ENCODE measurements at places on chromosomes 13 and 19. TPM values are rescaled to one million over a fixed set of nuclear protein-coding genes. Genes with fewer than 3 reads are reported as not detected.
A peak's percentile ranks its signal among the peaks of the same experiment; 100 is the strongest.

The TLE2 gene
- total RNA-seq, result not detected

The ZNF835 gene
- not detected for total RNA-seq

The F2RL3 gene
- total RNA-seq, result 4.6 TPM

The ACP7 gene
- not detected for total RNA-seq

The CCDC106 gene
- 5.7 TPM for total RNA-seq

The SIAH3 gene
- total RNA-seq, result not detected

The PABPC3 gene
- 0.12 TPM for total RNA-seq

The CARS2 gene
- 40.3 TPM for total RNA-seq

The ZNF723 gene
- total RNA-seq, result 0.12 TPM

DNA sequence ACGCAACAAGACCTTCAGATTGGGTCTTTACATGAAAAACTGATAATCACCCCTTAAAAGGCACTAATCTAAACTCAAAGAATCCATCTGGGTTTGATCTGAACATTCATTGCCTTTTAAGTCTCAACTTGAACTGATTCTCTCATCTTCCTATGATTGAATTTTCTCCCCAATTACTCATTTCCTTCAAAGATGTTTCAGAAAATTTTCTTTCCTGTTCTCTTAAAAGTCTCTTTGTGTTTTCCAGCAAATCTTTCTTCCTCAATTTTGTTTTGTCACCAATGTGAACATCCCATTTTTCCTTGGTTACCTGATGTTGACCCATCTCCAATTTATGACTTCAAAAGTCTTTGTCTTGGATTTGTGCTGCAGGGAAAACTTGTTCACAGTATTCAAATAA, 234.3 kb downstream of the DACH1 start:
- DNase-seq, result no peak

DNA sequence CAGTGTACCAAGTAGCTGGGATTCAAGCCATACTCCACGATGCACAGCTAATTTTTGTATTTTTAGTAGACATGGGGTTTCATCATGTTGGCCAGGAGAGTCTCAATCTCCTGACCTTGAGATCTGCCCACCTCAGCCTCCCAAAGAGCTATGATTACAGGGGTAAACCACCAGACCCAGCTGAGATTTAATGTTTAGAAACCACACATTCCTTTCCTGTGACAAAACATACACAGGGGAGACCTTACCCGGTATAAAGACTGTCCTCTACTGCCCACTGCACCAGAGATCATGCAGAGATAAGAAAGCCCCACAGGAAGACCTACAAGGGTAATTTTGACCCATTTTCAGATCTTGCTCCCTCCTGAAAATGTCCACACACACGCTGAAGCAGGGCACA, 22.8 kb upstream of the ZNF83 start:
- DNase-seq, result peak; percentile 63

- DNase-seq, result no peak
Measured at GRCh38 chr13:39577203-39577602, 25.8 kb downstream of the LHFPL6 start.

GRCh38 chr19:13784731-13785452, 10.4 kb upstream of the ZSWIM4 start:
- DNase-seq, result peak; percentile 74

GRCh38 chr19:11159598-11160439, 4.2 kb upstream of the SPC24 start:
- no peak for DNase-seq

GRCh38 chr13:99034333-99035085, 56.6 kb upstream of the DOCK9 start:
- DNase-seq, result no peak

DNA sequence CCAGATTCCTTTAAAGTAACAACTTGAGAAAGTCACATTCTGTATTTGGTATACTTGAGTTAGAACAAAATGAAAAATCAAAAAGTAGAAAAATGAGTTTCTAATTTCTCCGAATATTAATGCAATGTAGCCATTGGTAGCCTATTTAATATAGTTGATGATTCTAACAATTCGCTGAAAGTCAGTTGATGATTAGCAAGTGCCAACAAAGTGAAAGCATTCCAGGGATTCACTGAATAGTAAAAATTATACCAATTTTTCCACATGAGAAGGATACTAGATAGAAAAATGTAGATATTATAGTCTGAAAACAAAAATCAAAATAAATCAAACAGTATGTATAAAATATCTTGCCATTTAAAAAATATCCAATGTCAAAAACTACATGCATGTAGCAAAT, 117.2 kb downstream of the FREM2 start:
- DNase-seq, result no peak

DNA sequence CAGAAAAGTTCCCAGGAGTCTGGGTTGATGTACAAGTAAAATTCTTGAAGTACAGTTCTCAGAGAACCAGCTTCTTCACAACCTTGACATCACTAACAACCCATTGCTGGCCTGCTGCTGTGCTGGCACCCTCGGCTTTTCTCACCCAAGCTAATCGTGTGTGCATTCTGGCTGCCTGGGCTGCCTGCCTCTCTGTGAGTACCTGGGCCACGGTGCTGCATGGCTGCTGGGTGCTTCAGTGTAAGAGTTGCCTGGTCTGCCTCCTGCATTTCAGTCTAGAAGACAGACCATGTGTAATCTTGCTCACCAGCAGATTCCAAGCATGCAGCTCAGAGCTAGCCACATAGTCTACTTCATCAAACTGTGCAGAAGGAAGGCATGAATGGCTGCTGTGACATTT, 50.5 kb upstream of the MEDAG start:
- DNase-seq, result no peak

DNA sequence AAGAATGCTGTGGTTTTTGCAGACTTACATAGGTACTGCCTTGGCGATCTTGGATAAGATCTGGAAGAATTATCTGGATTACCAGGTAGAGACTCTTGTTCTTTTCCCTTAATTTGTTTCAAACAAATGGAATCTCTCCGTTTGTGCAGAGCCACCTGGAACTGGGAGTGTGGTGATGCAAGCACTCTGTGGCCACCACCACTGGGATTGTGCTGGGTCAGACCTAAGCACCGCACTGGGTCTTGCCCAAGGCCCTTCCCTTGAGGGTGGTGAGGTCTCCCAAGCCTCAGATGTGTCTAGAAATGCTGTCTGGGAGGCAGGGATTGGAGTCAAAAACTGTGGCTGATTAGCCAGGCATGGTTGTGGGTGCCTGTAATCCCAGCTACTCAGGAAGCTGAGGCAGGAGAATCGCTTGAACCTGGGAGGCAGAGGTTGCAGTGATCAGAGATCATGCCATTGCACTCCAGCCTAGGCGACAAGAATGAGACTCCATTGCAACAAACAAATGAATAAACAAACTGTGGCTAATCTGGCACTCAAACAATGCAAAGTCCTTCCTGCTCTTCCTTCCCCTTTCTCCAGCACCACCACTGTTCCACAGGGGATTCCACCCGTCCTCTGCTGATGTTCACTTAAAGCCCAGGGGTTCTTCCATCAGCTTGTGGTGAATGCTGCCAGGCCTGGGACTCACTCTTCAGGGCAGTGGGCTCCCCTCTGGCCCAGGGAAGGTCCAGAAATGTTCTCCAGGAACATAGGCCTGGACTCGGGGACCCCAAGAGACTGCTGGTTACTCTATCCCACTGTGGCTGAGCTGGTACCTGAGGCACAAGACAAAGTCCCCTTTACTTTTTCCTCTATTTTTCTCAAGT, 10.8 kb upstream of the CEACAM1 start:
- no peak for DNase-seq

DNA sequence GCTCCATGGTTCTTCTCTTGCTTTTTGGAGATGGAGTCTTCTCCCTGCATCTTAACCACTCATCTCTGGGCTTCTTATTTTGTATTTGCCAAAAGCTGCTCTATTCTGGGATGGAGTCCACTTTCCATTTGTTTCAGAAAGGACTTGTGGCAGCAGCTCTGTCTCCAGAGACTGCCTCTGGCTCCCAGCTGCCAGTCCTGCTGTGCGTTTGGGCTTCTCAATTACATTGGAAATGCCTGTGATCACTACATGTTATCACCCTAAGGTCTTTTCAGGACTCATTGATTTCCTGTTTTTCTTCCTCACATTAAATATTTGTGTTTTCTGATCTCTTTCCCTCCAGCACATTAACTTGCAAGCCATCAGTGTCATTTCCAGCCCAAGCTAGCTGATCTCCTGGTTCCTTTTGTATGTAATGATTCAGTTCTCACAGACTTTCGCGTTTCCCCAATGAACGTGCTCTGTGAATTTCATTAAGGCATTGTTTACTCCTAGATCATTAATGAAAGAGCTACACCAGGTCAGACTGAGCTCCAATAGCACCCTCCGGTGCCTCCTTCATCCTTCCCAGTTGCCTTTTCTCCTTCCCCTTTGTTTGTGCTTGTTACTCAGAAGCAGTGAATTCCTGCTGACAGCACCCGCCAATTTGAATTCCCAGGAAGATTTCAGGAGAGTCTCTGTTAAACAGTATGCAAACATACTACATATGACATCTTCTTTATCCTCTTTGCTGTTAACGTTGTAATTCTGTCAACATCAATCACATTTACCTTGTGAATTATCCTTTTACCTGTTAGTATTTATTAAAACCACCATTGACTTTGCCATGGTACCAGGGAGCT, 3.0 kb downstream of the CBY2 start:
- DNase-seq, result no peak
